ENCODE measurements at places on chromosomes 5 and 9.

DNA sequence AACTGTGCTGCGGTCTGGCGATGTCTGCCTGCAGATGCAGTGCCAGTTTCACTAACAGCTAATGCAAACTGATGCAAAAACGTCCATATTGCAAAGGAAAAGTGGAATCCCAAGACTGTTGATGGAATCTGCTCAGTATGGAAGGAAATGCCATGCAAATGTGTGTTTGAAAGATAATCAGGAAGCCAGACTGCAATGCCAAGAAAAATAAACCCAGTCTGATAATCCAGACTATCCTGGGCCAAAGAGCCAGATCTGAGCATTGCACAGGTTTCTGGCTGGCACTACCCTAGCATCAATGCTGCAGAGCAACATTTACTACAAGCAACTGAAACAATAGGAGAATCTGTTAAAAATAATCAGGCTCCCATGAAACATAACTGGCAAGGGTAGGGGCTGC, 130.3 kb downstream of the FSTL4 start:
- DNase-seq = no peak

GRCh38 chr9:84702471-84702870, 32.9 kb downstream of the NTRK2 start:
- DNase-seq = no peak

DNA sequence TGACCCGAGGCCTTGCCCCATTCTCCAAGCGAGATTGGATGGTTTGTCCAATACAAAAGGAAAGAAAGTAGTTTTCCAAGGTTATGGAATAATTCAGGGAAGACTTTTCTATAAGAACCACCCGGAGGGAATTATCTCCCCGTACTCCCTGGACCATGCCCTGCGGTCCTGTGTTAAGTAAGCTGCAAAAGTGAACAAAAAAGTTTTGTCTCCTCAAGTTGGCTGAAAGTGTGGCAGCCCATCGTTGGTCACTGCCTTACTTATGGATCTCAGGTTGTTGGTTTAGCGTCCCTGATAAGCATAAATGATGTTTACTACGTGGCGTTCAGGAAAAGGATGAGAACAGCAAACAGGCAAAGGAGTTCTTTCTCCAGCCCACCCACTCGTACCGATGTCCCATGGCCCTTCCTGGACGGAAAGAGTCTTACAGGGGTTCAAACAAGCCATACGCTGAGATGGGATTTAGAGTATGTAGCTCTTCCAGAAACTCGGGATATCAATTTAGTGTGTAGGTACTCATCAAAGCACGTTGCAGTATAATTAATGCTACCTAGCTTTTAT, 413 bp upstream of the AUH start:
- no peak for DNase-seq

DNA sequence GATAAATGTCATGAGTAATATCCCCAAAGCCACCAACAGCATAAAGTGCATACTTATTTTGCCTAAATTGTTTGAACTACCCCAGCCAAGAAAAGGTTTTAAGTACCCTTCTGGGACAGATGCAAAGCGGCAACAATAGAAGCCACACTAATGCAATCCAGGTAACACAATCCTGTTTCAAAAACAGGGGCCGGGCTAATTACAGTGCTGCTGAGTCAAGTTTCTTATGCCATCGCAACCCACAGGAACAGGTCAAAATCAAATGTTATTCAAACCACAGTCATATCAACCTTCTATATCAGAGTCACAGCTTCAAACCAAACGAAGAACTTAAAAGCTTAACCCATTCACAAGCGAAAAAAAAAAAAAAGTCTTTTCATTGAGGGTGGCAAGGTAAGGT, 28.3 kb downstream of the EBF1 start:
- DNase-seq = no peak

DNA sequence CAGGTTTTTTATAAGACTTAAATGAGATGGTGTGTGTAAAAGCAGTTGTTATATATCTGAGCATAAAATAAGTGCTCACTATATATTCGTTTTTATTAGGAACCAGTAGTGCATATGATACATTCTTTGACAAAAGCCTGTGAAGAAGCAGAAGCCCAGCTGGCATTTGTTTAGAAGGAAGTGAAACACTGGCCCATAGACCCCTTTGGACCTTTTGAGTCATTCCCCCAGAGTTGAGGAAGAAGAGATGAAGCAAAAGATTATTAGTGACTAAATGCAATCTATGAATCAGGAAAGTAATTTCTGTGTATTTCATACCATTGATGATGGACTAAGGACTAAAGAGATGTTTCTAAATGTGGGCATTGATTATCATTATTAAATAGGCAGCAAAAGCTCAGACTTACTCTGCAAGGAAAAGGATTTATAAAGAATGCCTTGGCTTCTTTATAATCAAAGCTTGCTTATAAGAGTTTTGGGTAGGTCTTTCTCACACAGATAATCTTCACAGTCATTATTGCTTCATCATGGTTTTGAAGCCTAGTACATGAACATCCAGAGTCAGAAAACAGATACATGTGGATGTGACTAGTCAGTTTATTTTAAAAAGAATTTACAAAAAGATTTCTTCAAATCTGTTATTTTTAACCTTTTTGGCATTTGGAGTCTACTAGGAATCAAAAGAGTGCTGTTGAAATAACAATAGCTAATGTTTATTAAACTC, 16.9 kb upstream of the FER start:
- DNase-seq = peak; percentile 61

DNA sequence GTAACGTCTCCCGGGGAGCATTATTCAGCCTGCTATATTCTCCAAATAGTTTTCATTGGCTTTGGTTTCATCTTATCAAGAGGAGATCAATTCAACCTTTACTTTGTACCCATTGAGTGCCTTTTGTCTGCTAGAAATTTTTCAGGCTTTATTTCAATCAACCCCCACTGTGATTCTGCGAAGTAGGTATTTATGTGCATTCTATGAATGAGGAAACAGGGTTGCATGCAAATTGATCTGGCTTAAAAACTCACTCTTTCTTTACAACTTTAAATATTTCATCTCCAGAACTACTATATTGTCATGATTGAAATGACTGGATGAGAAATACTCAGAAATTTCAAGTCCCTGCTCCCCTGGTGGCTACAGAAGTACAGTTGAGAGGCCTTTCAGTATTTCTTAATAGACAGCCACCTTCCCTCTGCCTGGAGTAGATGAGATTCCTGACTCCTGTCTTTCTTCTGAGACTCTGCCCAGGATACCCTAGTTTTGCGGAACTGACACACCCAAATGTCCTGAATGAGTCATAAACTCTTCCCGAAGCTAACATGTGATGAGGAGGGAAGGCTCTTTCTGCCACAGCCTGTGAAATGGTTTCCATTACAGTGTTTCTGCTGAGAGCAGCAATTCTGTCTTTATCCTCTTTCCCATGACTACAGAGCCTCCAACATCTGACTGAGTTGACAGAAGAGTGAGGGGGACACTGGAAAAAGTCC, 52.6 kb upstream of the TNC start:
- peak; percentile 92 for DNase-seq

DNA sequence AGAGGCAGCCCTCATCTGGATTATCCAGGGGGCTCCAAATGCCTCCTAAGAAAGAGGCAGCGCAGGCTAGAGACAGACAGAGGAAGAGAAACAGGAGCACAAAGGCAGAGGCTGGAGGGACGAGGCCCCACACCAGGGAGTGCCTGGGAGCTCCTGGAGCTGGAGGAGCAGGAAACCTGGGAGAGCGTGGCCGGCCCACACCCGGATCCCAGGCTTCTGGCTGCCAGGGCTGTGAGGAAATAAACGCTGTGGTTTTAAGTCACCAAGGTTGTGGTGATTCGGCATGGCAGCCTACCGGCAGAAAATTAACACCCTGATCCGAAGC, 165.5 kb downstream of the OLFM1 start:
- DNase-seq = no peak

- no peak for DNase-seq
Measured at GRCh38 chr9:89880161-89880560, 275.3 kb downstream of the GADD45G start.

GRCh38 chr5:17182494-17182893, 34.9 kb upstream of the BASP1 start:
- peak; percentile 90 for DNase-seq
